Astrocyte of the spinal cord (primary cell): ENCODE measurements at places on chromosomes 2 and 18.

DNA sequence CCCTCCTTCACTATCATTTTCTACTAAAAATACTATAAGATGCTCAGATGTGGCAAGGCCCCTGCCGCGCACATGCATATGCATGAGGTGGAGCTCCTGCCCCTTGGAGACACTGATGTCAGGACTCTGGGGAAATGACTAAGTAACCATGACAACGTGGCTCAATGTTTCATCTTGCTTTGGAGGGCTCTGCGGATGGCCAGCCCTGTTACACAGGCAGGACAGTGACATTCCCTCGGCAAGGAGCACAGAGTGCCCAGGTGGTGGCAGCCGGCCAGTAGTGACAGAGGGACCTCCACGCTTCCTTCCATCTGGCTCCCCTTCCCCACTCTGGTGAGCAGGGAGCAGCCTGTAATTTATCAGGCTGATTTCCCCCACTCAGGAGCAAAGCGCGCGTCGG lies 364.1 kb downstream of the SS18 start:
- peak; percentile 69 for DNase-seq

GRCh38 chr2:13638181-13638580 lies 921.4 kb downstream of the TRIB2 start:
- peak; percentile 78 for DNase-seq

- DNase-seq = no peak
Observed at GRCh38 chr18:76490670-76491472, 4.2 kb downstream of the ZNF516 start.

- peak; percentile 88 for DNase-seq
Observed at GRCh38 chr2:32865399-32866068, 81.2 kb upstream of the LTBP1 start.

- no peak for DNase-seq
Observed at GRCh38 chr18:44848644-44849335, 168.1 kb downstream of the SETBP1 start.

DNA sequence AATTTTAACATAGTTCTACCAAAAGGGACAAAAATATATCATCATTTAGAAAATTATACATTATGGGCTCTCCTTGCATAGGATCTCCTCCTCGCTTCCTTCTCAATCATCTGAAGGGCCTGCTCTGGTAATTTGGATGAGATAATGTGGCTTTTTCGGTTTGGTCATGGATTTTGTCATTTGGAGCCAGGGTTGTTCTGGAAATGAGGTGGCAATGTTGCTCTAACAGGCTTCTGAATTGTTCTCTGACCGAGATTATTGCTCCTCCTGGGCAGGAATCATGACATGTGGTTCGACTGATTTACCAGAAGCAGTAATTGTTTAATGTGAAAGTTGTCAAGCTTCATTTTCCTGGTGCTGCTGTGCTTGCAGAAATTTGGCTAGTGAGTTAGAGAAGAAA lies 194.7 kb upstream of the ERBB4 start:
- no peak for DNase-seq

- peak; percentile 84 for DNase-seq
Observed at GRCh38 chr2:69933839-69934613, 19.1 kb downstream of the MXD1 start.

DNA sequence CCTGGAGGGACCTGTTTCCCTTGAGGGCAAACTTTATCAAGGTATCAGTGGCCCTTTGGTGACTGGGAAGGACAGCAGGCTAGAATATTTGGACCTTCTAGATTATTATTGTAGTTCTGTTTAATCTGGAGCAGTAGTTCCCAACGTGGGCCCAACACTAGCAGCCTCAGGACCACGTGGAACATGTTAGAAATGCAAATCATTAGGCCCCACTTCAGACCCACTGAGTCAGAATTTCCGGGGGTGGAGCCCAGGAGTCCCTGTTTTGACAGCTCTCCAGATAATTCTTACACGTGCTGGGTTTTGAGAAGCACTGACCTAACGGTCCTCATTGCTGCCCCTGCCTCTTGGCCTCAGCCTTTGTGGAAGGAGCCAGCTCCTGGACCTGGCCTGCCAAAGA lies 25.5 kb upstream of the DYNC2LI1 start:
- DNase-seq = no peak

GRCh38 chr2:104836841-104837240 lies 17.1 kb upstream of the POU3F3 start:
- DNase-seq = no peak

DNA sequence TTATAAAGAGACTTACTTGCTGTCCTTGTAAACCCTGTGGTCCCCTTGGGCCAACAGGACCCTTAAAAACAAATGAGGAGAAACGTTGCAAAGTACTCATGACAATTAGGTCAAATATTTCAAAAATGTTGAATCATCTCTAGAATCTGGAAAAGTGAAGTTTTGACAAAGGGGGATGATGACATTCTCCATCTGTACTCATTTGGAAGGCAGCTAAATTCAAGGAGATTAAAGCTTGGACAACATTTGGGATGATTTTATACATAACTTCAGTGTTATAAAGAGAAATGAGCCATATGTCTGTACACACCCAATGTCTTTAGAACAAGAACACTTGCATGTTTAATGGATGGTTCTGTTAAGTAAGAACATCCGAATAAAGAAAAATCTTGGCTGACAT lies 92.9 kb downstream of the COL5A2 start:
- DNase-seq = peak; percentile 51

DNA sequence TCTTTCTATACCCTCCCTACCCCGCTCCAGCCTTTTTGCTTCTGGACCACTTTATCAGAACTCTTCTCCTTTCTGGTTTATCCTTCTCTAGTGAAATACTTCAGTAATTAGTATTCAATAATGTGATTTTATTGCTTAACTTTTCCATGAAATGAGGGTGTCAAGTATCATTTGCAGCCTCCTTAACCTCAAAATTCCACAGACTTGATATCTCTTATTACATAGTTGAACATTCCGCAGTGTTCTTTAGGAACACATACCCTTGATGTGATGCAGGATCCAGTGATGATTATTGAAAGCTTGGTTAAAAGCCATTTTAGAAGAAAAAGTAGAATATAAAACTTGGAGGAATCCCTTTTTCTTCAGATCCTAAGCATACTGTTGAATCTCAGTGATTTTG lies 94.8 kb downstream of the GREB1L start:
- no peak for DNase-seq

- DNase-seq = no peak
Observed at GRCh38 chr2:54404270-54404669, 51.9 kb upstream of the SPTBN1 start.

GRCh38 chr2:237217995-237218616 lies 132.4 kb downstream of the COPS8 start:
- peak; percentile 57 for DNase-seq

- DNase-seq = no peak
Observed at GRCh38 chr2:240505910-240506309, 51.9 kb downstream of the ANKMY1 start.
